ENCODE measurements at places on chromosomes 12 and 14. TPM values are rescaled to one million over a fixed set of nuclear protein-coding genes. Genes with fewer than 3 reads are reported as not detected.
A peak's percentile ranks its signal among the peaks of the same experiment; 100 is the strongest.

DNA sequence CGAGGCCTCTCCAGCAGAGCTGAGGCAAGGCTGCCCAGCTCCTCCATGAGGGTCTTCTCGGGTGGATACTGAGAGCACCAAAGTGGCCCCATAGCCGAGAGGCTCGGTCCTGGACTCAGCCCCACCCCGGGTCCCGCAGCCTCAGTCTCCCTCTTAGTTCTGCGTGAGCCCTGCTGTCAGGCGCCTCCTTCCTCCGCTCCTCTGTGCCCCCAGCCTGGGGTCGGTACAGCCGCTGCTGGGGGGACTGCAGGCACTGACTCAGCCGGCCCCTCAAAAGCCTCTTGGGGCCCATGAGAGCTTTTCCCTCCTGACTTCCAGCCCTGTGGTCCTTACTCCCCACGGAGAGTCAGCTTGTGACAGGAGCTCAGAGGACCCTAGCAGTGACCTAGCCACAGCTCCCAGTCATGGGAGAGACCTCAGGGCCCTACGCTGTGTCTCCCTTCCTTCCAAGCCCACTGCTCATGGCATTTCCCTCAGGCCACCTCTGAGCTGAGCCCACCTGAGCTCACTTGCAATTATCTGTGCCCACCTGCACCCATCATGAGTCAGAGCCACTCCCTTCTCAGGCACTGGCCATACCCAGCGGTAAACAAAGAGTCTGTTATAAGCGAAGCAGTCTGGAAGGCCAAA is 295.0 kb upstream of the RTL1 start:
- no peak for DNase-seq

DNA sequence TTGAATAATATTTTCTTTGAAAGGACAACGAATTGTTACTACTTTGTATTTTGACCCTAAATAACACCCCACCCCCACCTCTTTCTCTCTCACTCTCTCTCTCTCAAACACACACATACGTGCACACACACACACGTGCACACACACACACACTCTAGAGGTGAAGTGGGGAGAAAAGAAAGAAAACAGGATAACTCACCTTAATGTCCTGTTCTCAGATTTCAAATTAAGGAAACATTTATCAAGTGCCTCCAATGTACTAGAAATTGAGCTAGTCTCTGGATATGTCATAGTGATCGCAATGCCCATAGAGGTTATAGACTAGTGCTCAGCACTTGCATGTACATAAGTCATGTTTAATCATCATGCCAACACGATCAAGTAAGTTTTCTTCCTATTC is 1483.6 kb upstream of the SEL1L start:
- DNase-seq = no peak

GPR132 gene
- total RNA-seq = not detected

- peak; percentile 10 for DNase-seq
These were observed 283.3 kb downstream of the RPL10L start for GRCh38 chr14:46368275-46368674.

DNA sequence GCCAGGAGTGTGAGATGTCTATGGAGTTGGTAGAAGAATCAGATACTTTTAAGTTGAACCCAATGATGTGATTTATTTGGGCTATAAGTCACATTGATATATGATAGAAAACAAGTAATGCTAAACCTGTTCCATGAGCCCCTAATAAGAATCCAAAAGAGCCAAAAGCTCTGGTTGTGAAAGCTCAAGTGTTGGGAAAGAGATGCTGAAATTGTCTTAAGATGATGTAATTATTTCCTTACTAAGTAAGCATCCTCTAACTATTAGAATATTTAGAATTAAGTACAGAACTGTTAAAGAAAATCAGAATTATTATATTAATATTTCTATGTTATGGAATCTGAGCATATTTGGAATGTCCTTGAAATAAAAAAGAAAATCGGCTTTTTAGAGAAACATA is 17.6 kb upstream of the SLC2A13 start:
- DNase-seq = no peak

DNA sequence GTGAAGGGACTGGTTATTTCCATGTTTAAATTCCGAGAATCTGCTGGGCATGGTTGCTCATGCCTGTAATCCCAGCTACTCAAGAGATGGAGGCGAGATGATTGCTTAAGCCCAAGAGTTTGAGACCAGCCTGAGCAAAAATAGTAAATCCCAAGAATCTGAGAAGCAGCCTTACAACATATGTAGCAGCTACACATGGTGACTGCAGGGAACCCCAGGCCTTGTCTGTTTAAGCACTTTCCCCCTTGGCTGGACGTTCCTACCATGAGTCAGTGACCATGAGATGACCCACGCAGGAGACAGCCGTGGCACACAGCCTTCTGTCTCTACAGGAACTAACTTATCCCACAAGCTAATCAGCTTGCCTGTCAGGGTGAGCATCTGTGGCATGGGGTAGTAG is 5.5 kb upstream of the SLC24A4 start:
- DNase-seq = no peak

DNA sequence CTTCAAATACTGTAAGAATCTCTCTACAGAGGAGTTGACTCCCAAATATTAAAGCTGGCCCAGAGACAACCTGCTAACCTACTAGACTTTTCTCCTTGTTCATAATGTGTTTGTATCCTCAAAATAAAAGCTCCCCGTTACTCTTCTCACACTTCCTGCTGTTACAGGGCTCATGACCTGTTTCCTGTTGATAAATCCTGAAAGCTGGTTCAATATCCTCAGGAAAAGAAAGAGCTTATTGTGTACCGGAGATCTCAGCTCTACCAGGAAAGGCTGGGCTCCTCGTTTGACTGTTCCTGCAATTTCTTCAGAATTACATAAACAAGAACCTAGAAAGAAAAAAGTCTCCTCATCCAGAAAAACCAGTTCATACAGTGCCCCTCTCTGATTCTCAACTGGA is 30.8 kb downstream of the CLEC1A start:
- DNase-seq = peak; percentile 25

GRCh38 chr14:100035700-100036099 is 29.5 kb upstream of the EVL start:
- no peak for DNase-seq

CRIP1 gene
- not detected for total RNA-seq

GRCh38 chr14:51368721-51369163 is 128.7 kb downstream of the TMX1 start:
- DNase-seq = peak; percentile 49

DNA sequence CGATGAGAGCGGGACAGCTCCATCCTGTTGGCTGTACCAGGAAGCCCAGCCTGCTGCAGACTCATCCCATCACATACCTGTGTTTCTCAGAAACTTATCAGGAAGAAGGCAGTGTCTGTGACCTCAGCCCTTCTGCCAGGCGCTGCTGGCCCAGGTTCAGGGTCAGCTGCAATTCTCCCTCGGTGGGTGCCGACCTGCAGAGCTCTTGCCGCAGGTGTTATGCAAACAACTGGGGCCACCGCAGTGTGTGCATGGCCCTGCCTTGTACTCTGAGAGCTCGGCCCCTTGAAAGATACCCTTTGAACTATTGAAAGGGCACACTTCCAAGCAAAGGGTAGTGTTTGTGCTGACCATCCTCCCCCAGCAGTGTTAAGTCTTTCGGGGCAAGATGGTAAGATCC is 322.2 kb upstream of the DIO3 start:
- no peak for DNase-seq

GRCh38 chr12:84813780-84814663 is 98.6 kb downstream of the SLC6A15 start:
- DNase-seq = no peak

- DNase-seq = peak; percentile 7
These were observed 96.7 kb downstream of the ETV6 start for GRCh38 chr12:11746024-11746771.

DNA sequence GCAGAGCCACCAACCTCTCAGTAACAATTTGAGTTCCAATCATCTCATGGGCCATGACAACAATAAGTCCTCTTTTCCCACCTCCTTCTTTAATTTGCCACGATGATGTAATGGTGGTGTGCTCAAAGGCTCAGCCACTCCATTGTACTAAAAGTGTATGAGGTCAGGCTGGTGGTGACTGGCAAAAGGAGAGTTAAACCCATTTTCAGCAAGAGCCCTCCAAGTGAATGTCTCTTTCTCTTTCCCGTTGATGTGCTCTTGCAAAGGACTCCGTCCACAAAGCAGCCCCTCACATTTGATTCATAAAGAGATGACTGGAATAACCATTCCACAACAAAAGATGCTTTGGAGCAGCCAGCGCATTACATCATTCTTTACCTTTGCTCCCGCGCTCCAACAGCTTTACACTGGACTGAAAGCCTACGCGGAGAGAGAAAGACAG is 41.6 kb downstream of the DUSP16 start:
- DNase-seq = no peak

TBC1D30 gene
- total RNA-seq = 0.66 TPM

DNA sequence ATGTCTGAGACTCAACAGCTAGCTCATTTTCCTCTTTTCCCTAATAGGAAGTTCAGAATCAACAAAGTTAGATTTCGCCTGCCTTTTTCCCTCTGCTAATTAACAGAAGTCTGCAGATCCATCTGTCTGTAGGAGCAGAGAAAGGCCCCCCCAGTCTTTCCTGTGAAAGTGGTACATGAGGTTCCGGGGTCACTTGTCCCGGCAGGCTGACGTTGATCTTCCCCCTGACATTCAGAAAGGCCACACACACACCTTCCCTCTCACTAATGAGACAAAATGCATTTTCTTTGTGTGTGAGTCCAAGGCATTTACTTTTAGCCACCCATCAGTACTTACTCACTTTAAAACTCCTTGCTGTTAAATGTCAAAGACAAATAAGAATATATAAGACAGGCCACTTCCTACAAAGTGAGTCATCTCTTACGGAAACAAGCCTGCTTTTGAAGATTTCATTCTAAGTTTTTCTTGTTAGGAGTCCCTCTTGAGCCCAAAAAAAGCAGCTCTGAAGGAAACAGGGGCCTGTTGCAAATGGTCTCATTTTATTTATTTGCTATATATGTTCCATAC is 138.7 kb downstream of the TTC7B start:
- DNase-seq = no peak

E2F7 gene
- total RNA-seq = 16.6 TPM

LRRK2 gene
- 1.1 TPM for total RNA-seq

- DNase-seq = no peak
These were observed 39.2 kb upstream of the EEA1 start for GRCh38 chr12:92968176-92968813.

DNA sequence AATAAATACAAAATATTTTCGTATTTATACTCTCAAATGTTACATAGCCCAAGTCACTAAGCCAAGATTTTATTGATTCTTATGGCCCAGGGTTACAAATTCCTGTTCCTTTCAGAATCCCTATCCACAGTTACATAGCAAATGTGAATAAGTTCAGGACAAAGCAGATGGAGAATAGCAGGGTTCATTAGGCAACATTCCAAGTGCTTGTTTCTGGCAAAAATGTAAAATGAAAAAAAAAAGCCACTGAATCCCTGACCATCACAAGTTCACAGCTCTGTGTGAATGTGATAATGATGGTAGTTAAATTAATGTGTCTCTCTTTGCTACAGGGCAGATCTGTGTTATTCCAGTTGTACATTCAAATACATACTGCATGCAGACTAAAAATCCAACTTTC is 74.6 kb downstream of the KCNC2 start:
- no peak for DNase-seq

PARPBP gene
- total RNA-seq = 30.0 TPM

- DNase-seq = no peak
These were observed 211.1 kb downstream of the GLT1D1 start for GRCh38 chr12:129064209-129064855.

SYT1 gene
- total RNA-seq = 5.5 TPM

DNA sequence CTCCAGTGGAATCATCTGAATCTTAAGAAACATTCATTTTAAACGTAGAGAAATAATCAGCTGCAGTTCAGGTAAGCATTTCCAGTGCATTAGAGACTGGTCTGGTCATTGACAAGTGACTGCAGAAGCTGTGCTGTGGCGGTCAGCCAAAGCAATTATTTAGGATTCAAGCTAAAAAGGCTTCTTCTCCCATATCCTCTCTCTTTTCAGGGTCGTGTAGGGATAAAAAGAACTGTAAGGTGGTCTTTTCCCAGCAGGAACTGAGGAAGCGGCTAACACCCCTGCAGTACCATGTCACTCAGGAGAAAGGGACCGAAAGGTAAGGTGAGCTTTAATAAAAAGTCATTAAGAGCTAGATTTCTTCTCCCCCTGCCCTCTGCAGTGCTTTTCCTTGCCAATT is 48.1 kb downstream of the MSRB3 start:
- no peak for DNase-seq

DNA sequence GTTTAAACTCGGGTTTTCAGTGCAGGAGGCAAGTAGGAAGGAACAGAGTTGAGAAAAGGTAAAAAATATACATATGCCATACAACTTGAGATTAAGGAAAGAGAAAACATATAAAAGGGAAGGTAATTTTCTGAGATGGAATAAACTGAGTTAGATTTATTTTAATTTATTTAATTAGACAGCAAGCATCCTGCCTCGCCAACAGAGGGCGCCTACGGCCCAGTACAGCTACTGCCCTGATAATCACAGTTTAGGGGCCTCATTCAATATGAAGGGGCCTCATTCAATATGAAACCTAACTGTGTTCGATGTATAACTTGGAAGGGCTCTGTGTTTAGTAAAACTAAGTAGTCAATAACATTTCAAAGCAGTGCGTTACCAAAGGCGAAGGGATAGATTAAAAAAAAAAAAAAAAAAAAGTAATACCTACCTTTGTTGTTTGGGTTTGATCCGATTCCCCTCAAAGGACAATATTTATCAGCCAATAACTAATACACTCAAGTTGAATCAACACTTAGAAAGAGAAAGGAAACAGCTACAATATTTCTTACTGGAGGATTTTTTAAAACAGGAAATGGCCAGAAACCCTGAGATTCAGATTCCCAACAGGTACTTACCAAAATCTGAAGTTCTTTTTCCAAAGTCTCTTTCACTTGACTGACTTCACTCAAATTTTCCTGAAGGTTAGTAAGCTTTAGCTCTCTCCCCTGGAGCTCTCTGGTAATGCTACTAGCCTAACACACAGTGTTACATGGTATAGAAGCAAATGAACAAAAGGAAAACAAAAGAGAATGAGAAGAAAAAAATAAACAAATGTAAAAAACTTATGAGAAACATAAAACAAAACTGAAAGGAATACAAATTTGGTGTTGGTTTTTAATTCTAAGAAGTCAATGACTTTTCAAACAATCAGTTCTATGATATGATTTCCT is 70.0 kb upstream of the VPS33A start:
- DNase-seq = peak; percentile 16
